ENCODE measurements at places on chromosomes 7 and 10.

- no peak for DNase-seq
Observed at GRCh38 chr7:46525876-46526275, 604.8 kb upstream of the IGFBP3 start.

- no peak for DNase-seq
Observed at GRCh38 chr10:1116051-1116450, 59.9 kb downstream of the WDR37 start.

DNA sequence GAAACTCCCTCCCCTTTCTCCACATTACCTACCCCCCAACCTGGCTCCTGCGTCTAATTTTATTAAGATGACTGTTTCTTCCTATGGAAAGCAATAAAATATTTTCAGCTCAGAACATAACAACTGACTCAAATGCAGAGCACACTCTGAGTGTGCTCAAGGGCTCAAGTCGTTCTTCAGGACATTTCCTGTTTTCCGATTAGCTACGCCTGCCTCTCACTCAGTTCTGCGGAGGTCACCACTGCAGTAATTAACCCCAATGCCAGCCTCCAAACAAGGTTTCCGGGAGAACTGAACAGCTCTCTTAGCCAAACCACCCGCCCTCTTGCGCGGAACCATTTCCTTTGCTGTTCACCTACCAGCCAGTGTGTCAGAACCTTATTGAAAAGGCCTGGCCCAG, 19.3 kb downstream of the MYOF start:
- DNase-seq: peak; percentile 99

DNA sequence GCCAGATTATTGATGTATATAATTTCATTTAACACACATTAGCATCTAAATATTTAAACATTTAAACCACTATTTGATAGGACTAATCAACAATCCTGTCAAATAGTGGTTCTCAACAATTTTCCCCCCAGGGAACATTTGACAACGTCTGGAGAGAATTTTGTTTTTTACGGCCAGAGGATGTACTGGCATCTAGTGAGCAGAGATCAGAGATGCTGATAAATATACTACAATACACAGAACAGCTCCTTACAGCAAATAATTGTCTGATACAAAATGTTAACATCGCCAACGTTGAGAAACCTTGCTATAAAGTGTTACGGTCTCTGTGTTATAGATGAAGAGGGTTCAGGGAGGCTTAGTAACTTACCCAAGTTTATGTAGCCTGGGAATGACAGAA, 25.0 kb upstream of the TMEM229A start:
- no peak for DNase-seq

DNA sequence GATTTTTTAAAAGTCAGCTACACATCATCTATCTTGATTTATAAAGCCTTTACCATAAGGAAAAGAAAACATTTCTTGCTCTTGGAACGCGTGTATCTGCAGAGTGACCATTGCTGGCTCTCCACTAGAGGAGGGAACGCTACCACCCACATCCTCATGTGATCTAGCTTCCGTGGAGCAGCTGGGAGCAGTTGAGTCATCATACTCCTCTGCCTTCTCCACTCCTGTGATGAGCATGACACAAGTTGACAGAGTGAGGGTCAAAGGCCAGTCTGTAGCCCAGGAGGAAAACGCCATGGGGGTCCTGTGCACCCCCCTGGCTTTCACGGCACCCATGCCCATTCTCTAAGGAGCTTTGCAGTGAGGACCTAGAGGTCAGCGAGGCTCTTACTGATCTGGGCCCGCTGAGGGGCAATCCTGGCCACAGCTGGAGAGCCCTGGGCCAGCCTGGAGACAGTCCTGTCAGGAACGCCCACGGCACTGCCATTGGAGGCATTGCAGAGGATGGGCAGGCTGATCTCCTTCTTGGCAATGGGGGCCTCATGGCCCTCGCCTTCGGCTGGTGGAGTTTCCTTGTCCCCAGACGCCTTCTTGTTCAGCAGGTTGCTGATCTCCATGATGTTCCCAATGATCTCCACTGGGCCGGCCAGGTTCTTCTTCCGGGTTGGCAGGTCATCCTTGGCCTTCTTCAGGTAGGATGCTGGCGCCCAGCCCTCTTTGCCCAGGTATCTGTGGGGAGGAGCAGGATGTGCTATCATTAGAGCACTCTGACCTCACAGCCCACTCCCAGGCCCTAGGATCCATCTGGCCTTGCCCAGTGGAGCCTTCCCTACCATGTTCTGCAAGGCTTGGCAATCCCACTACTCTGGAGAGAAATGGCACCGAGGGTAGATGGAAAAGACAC, 119.2 kb downstream of the NEURL1 start:
- no peak for DNase-seq

DNA sequence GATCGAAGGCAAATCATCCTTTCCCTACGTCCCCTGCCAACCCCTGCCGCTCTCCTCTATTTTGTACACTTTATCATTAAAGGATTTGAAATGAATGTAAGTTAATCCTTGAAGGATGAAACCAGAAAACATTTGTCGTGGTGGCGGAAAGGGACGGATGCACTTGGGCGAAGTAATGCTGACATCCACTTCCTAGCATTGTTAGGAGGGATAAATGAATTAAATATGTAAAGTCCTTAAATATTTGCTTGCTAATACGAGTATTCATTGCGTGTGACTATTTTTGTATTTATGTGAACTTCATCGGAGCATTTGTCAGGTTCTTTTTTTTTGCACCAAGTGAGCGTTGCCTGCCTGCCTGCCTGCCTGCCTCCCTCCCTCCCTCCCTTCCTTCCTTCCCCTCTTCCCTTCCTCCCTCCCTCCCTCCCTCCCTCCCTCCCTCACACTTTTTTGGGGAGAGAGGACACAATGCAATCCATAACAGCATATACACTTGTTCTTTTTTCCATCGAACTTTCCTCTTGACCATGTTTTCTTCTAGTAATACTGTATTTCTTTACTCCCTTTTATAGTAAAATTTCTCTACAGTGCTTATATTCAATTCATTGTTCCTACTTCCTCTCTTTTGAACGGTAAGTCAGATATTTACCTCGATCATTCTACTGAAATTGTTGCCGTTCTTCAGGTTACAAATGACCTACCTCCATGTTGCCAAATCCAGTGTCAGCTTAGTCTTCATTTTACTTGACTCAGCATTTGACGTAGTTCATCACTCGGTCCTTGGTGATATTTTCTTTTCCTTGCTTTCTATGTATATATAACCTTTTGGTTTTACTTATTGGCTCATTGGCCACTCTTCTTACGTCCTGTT, 831 bp downstream of the CCDC7 start:
- DNase-seq: peak; percentile 5

DNA sequence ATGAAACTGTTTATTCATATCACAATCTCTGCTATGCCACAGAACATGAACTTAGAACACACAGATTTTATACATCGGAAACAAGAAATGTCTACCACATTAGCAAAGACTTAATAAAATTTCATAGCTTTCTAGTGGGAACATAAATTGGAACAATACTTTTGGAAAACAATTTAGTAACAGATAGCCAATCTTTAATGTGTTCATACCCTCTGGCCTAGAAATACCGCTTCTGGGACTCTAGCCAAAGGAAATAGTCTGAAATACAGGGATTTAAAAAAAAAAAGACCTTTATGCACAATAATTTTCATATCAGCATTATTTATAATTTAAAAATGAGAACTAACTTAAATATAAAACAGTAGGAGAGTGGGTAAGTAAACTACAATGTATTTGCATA, 168.5 kb downstream of the PLXNA4 start:
- peak; percentile 69 for DNase-seq

DNA sequence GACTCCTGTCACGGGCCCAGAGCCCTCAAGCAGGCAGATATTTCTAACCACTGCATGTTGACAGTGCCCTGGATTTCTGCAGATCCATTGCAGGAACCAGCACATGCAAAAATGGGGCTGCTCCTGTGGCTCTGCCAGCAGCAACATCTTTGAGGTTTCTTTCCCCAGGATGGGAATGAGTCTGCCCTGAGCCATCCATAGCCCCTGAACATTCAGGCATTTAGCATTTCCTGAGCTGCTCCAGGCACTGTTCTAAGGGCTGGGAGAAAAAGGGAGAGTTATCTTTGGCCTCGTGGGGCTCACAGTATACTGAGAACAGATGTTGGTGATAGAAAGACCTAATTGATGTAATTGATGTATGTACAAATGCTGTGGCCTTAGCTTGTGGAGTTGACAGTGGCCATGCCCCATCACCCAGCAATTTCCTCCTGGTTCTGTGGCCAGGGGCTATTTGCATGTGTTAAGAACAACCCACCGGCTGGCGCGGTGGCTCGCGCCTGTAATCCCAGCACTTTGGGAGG, 66.0 kb upstream of the LRRC4 start:
- no peak for DNase-seq

DNA sequence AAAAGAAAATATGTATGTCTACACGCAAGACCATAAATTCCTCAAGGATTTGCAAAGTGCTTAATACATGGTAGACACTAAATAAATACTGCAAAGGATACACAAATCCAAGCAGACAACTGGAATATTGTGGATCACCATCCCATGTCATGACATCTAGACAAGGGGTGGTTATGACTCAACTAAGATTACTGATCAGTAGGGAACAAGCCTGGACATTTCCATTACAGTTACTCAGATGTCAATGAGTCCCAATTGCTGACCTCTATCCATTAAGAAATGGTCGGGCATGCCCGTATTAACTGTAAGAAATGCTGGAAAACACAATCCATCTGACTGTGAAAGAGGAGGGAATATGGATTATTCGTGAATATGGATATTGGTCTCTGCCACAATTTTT, 27.6 kb upstream of the RUFY2 start:
- no peak for DNase-seq

GRCh38 chr10:30029164-30029871, 30.1 kb downstream of the JCAD start:
- no peak for DNase-seq

Data from dermis microvascular lymphatic vessel endothelial cell (primary cell).